ENCODE measurements at places on chromosomes 13 and 19.

- DNase-seq, result no peak
Observed at GRCh38 chr19:29876414-29876813, 64.6 kb downstream of the CCNE1 start.

- no peak for DNase-seq
Observed at GRCh38 chr19:8224394-8225145, 15.4 kb downstream of the CERS4 start.

- DNase-seq, result no peak
Observed at GRCh38 chr13:99218969-99219368, 18.3 kb downstream of the UBAC2 start.

DNA sequence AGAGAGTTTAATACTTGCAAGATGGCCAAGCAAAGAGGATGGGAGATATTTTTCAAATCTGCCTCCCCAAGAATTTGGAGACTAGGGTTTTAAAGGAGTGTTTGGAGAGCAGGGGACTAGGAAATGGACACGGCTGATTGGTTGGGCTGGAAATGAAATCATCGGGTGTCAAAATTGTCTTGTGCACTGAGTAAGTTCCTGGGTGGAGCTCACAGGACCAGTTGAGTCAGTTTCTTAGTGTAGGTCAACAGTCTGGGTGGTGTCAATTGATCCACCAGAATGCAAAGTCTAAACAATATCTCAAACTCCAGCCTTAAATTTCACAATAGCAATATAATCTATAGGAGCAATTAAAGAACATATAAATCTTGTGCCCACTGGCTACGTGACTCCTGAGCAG lies 23.0 kb upstream of the CEACAM4 start:
- DNase-seq, result no peak

- peak; percentile 23 for DNase-seq
Observed at GRCh38 chr19:43504426-43505185, at the start of gene PHLDB3. Gene PHLDB3, minus strand, starts transcription at chr19:43504746. Its CDS starts 628 bp downstream, at chr19:43504118.
